ENCODE measurements at places on chromosomes 16 and 17.

DNA sequence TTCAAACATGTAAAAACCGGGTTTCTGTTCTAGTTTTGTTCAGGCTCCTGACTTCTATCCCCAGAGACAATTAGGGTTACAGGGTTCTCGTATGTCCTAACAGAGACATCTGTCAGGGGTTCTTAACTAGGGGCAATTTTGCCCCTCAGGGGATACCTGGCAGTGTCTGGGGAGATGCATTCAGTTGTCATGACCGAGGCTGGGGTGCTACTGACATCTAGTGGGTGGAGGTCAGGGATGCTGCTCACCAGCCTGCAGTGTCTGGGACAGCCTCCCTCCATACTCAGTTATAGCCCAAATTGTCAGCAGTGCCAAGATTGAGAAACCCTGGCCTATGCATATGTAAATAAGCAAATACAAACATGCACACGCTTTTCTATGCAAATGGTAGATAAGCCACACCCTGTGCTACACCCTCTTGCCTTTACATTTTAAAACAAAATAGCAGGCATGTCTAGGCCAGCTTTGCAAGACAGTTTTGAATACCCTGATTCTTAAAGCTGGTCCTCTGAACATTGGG is 37.4 kb downstream of the CLEC16A start:
- peak; percentile 3 for DNase-seq

DNA sequence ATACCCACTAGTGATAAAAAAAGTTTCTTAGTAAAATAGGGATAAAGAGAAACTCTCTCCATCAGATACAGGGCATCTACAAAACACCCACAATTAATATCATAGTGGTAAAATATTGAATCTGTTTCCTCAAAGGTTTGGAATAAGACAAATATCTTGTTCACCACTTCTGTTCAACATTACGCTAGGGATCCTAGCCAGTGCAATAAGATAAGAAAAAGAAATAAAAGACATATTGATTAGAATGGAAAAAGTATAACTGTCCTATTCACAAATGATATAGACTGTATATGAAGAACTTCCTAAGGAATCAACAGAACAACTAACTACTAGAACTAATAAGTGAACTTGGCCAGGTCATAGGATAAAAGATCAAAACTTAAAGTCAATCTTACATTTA is 12.9 kb downstream of the LPCAT2 start:
- no peak for DNase-seq

- no peak for DNase-seq
Observed at GRCh38 chr16:83609178-83609577, 198.6 kb upstream of the HSBP1 start.

GRCh38 chr17:2336852-2337543 is at the start of gene SGSM2:
Gene SGSM2, plus strand, starts transcription at chr17:2337501. Its CDS starts 188 bp downstream, at chr17:2337689.
- DNase-seq: peak; percentile 82

- DNase-seq: peak; percentile 91
Observed at GRCh38 chr17:37643118-37643766, at the start of gene DDX52. Gene DDX52, minus strand, starts transcription at chr17:37643446. Its CDS starts 26 bp downstream, at chr17:37643420.

DNA sequence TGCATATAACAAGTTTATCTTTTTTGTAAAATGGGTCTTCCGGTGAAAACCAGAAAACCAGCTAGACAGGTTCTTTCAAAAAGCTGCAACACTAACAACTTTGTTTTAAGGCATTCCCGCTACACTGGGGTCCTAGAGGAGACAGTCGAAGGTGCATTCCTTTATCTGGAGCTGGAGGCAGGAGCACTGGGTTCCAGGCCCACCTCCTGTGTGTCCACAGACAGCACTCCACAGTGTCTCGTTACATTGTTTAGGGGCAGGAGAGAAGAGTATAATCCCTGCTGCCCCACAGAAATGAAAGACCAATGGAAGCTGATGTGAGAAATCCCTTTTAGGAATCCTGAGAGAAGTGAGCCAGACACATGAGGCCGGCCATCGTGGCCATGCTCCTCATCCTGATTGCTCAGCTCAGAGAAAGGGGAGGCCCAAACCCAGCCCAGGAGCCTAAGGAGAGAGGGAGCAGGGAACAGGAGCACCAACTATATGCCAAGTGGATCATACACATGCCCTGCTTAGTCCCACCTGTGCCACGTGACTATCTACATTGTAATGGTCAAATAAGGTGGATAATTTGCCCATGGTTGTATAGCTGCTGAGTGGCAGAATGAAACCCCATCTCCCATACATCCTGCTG is 59.5 kb downstream of the CCDC182 start:
- DNase-seq: no peak

DNA sequence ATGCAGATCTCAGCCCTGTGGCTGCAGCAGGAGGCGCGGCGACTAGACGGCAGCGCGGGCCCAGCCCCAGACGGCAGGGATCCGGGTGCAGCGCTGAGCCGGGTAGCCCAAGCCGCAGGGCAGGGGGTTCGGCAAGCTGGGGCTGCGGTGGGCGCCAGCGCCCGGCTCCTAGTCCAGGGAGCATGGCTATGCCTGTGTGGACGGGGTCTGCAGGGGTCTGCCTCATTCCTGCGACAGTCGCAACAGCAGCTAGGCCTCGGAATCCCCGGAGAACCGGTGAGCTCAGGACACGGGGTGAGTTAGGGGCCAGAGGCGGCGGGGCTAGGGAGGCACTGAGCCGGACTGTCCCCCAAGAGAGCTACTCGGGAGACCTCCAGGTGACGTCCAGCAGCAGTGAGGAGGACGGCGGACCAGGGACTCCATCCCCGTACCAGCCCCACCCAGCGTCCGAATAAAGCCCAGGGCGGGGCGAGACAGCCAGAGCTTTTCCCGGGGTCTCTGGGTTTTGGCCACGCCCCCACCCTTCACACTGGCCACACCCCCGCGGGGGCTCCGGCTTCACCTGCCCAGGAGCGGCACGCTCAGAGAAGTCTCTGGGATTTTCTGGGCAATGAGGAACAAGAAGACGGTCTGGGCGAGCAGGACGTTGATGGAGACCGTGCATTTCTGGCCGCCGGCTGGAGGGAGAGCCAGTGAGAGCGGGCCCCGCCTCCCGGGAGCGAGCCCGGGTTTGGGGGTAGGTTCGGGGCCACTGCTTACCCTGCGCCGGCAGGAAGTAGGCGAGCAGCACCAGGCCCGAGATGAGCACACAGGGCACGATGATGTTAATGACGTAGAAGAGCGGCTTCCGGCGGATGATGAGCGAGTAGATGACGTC is 1.1 kb downstream of the C17orf107 start:
- DNase-seq: no peak

GRCh38 chr16:396199-396598 is 800 bp upstream of the NME4 start:
- DNase-seq: peak; percentile 84

DNA sequence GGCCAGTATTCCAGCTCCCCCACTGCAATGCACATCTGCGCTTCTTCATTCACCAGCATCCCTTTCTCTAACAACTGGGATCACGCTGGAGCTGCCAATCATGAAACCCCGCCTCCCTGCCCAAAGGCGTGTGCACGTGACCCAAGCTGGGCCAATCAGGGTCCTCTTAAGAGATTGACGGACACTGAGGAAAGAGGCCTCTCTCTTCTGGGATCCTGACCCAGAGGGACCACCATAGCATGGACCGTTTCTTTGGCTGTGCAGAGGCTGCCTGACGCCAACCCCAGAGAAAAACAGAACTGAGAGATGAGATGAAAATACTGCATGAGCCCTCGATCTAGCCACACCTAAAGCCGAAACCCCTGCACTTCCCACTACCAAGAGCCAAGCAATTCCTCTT is 32.0 kb downstream of the COTL1 start:
- DNase-seq: no peak

GRCh38 chr17:31586946-31587345 is 195.5 kb downstream of the RAB11FIP4 start:
- no peak for DNase-seq

GRCh38 chr17:78993241-78993956 is 13.7 kb upstream of the LGALS3BP start:
- peak; percentile 47 for DNase-seq

DNA sequence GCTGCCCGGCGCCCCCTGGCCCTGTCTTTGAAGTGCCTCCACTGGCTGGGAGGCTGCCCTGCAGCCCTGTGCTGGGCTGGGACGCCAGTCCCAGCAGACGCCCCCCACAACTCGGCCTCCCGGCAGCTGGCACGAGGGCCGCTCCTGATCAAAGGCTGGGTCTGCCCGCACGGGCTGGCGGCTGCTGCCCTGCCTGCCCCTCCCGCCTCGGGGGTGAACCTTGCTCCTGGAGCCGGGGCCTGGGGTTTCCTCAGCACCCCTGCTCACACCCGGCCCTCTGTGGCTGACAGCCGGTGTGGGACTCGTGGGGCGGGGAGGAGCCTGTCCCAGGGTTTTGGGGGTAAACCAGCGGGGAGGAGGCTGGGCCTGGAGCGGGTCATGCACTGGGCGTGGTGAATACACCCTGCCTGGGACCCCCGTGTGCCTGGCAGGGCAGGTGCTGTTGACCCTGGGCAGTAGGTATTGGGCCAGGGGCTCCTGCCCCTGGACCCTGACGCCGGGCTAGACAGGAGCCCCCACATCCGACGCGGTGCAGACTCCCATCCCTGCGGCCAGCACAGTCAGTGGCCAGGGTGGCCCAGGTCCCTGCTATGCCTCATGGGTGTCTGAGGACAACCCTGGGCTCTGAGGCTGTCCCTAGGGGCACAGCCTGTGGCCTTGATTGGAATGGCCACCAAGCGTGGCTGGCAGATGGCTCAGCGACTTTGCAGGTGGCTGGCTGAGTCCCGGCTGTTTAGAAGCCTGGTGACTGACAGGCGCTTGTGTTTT is 21.7 kb downstream of the CENPX start:
- no peak for DNase-seq

- no peak for DNase-seq
Observed at GRCh38 chr16:7979448-7980132, 610.7 kb downstream of the TMEM114 start.

DNA sequence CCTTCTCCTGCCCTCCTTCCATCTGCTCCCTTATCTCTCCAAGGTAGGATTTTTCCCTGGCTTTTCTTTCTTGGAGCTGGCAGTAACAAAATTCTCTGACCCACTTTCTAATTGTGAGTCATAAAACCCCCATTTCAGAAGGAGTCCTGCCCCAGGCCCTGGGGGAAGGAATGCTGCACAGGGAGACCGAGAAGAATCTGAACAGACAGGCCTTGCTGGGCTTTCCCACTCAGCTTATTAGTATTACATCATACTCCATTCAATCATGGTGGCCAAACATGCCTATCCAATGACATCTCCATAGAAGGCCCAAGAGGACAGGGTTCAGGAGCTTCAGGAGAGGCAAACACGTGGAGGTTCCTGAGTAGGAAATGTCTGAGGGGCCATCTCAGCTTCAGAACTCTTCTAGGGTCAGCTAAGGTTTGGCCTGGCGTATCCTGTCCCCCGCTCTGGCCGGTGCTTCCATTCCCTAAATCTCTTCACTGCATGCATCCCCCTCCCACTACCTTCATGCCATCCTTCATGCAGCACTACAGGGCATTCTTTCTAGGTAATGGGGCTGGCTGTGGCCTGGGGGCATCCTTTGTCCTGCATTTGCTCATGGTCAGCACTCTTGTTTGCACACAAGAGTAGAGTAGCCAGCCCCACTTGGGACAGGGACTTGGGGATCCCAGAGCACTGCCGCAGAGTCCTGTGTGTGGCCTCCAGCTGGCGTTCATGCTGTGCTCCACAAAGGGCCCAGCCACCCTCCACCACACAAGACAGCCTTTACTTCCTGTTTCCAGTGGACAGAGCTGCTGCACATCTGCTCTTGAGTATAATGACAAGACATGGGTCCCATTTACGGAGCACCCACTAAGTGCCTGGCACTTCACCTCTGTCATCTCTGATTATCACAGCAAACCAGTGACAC is 8.2 kb downstream of the SLC6A2 start:
- DNase-seq: no peak

DNA sequence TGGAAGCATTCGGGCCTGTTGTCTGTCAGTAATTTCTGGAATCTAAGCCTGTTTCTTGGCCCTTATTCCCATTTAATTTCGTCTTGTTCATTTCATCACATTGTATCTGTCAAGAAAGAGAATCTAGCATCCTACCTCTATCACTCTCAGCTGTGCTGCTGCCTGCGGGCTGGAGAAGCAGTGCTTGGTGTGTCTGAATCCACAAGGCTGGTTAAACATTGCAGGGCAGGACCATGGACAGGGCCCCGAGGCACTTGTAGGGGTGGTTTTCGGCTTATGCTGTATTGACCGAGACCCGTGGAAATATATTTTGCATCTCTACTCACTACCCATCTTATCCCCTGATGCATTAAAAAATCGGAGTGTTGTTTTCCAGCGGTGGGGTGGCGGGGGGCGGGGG is 3.1 kb downstream of the RAB11FIP4 start:
- DNase-seq: no peak

GRCh38 chr17:29807520-29808361 is 122.3 kb downstream of the SSH2 start:
- DNase-seq: peak; percentile 54

- no peak for DNase-seq
Observed at GRCh38 chr16:73199214-73199613, 151.3 kb upstream of the ZFHX3 start.

DNA sequence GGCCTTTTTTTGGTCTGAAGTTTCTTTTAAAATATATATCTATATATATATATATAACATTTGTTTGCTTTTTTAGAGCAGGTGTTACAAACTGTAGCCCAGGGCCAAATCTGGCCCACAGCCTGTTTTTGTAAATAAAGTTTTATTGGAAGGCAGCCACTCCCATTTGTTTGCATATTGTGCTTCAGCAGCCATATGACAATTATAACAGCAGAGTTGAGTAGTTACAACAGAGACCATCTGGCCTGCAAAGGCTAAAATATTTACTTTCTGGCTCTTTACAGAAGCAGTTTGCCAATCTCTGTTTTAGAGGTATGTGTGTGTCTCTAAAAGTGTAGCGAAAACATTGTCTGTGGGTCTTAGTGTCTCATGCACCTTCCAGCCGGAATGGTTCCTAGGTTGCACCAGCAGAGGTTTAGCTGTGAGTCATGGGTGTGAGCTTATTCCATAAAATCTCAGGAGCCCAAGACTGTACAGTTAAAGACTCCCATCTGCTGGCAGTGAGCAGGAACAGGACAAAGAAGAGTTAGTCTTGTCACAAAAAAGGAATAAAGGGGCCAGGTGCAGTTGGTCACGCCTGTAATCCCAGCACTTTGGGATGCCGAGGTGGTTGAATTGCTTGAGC is 23.8 kb downstream of the LCMT1 start:
- DNase-seq: peak; percentile 86

DNA sequence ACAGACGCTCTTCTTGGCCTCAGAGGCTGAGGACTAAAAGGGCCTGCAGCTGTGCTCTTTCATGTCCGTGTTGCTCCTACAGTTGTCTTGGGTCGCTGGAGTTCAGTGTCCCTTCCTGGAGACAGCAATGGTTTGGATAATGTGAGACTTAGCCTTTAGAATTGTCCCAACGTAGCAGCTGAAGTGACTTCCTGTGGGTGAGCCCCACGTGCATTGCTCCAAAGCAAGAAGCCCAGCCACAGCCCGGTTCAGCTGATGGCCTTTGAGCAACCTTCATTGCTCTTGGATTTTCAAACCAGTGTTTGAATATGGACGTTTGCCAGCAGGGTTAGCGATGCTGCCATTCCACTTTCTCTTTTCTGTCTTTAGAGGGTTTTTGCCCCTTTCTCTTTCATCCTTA is 19.7 kb downstream of the TMEM11 start:
- peak; percentile 6 for DNase-seq

- DNase-seq: no peak
Observed at GRCh38 chr16:57510016-57510871, 24.0 kb upstream of the DOK4 start.

DNA sequence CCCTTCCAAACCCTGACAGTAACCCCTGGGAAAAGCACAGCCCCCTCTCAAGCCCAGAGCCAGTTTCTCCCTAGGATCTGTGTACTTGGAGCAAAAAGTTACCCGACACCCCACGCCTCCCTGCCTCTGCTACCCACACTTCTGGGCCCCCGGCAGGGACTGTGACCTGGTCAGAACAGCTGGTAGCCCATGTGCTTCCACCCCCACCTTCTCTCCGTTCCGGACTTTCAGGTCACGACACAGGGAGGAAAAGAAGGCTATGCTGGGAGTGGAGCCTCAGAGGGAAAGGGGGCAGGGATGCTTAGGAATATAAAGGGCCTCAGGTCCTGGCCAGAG is 6.4 kb downstream of the PPY start:
- DNase-seq: no peak
